ENCODE measurements at places on chromosomes 2 and 18. TPM values are rescaled to one million over a fixed set of nuclear protein-coding genes. Genes with fewer than 3 reads are reported as not detected.

Gene DSC2
- 0.48 TPM for polyA plus RNA-seq

Gene RUFY4
- polyA plus RNA-seq = 0.97 TPM

Gene AGBL5
- 21.2 TPM for polyA plus RNA-seq

Gene EPB41L3
- 36.5 TPM for polyA plus RNA-seq

Gene NOTO
- 0.08 TPM for polyA plus RNA-seq

Gene SCTR
- 4.4 TPM for polyA plus RNA-seq

Data from adrenal gland (tissue), 19 donors.